ENCODE measurements at places on chromosomes 16 and 17.

DNA sequence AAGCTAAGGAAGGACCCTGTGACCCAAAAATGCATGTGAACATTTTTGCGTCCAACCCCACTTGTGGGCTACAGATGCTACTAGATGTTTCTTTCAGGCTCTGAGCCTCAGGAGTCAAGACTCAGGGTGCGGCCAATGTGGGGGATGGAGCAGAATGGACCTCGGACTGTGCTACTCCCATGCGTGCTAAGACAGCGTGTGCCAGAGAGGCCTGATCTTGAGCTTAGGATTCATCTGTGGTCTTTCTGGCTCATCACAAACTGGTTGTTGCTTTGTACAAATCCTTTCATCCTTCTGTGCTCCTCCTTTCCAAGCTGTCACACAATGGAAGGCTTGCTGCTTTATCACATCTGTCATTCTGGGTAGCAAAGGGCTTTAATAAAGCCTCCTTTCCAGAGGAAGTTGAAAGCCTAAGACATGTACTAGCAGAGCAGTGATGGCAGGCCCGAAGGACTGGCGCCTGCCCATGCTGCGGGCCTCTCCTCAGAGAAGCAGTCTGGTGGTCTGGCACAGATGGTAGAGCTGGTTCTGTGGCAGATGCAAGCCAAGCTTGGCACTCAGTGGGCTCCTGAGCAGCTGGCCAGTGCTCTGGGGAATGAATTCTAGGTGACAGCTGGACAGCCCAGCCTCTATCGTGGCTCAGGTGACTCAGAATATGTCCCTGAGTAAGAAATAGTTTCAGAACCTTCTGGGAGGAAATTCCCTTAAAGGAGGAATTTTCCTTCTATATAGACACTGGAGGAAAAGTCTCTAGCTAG, 27.8 kb downstream of the COG4 start:
- DNase-seq = no peak

- no peak for DNase-seq
Measured at GRCh38 chr16:21222495-21223337, 10.8 kb upstream of the ANKS4B start.

GRCh38 chr16:86118467-86119307, 219.7 kb downstream of the IRF8 start:
- DNase-seq = no peak

- DNase-seq = no peak
Measured at GRCh38 chr17:73342050-73342522, 30.3 kb upstream of the CDC42EP4 start.
